ENCODE measurements at places on chromosomes 6 and 20. TPM values are rescaled to one million over a fixed set of nuclear protein-coding genes. Genes with fewer than 3 reads are reported as not detected.

The VGLL2 gene
- total RNA-seq, result not detected

DNA sequence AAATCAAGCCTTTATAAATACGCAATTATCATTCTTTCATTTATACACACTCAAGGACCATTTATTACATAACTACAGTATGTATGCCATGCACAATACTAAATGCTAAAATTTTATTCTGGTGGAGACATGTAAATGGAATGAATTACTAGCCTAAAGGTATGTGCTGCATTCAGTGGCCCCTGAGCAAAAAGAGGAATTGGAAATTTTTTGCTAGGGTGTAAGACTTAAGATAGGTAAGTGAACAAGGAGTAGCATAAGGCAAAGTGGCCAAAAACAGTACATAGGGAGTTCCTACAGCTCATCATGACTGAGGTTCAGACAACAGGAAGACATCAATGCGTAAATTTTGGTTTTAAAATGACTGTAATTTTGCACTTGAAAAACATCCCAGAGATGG lies 2.3 kb upstream of the MTFR2 start:
- H3K4me1 ChIP-seq, result peaks cover 8% of the 10 kb centered on the region
- H3K36me3 ChIP-seq, result peaks cover under 1% of the 10 kb centered on the region
- H3K4me3 ChIP-seq, result no peak overlapping the region
- H3K27ac ChIP-seq, result no peak overlapping the region
- H3K27me3 ChIP-seq, result no peaks in the 10 kb centered on the region

GRCh38 chr6:152771061-152771687 lies 20.6 kb downstream of the VIP start:
- no peak for DNase-seq
- H3K4me3 ChIP-seq, result no peak overlapping the region
- no peaks in the 10 kb centered on the region for H3K36me3 ChIP-seq
- no peaks in the 10 kb centered on the region for H3K27me3 ChIP-seq

DNA sequence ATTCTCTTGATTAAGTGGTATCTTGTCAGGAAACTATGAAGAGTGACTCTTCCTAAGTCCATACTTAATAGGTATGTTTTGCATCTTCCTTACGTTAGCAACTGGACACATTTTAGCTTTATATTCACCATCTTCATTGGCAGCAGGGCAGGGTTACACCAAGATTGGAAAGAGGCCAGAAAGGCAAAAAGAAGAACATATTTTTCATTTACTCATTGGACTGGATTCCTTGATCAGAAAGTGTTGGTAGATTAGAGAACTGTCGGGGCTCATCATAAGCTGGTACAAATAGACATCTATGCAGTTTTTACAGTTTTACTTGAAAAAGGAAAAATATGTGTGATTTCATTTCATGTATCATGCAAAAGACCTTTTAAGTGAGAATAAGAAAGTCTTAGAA lies 464.9 kb downstream of the LMBRD1 start:
- no peak overlapping the region for H3K27ac ChIP-seq
- DNase-seq, result no peak
- no peaks in the 10 kb centered on the region for H3K27me3 ChIP-seq
- H3K4me3 ChIP-seq, result no peak overlapping the region
- no peaks in the 10 kb centered on the region for H3K36me3 ChIP-seq

The ABT1 gene
- total RNA-seq, result 13.1 TPM

GRCh38 chr6:89690944-89691324 lies 52.4 kb upstream of the LYRM2 start:
- DNase-seq, result peak; percentile 36
- H3K4me3 ChIP-seq, result no peak overlapping the region

- no peak for DNase-seq
- no peak overlapping the region for H3K27ac ChIP-seq
- peaks cover 35% of the 10 kb centered on the region for H3K27me3 ChIP-seq
- H3K36me3 ChIP-seq, result no peaks in the 10 kb centered on the region
- H3K4me1 ChIP-seq, result peaks cover 4% of the 10 kb centered on the region
- no peak overlapping the region for H3K4me3 ChIP-seq
These were observed 2.8 kb downstream of the GNMT start for GRCh38 chr6:42963179-42963854.

DNA sequence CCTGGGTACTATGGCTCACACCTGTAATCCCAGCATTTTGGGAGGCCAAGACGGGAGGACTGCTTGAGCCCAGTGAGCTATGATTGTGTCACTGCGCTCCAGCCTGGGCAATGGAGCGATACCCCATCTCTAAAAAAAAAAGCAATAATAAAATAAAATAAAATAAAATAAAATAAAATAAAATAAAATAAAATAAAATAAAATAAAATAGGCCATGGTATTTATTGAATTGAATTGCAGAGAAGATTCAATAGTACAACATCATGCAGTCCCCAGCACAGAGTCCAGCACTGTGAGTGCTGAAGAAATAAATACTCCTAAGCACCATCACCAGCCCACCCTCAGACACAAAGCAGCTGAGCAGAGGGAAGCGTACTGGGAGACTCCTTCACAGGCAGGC lies 144.7 kb downstream of the RALGAPA2 start:
- H3K4me1 ChIP-seq, result no peaks in the 10 kb centered on the region
- no peaks in the 10 kb centered on the region for H3K27me3 ChIP-seq
- no peak overlapping the region for H3K27ac ChIP-seq
- H3K4me3 ChIP-seq, result no peak overlapping the region
- peaks cover 8% of the 10 kb centered on the region for H3K36me3 ChIP-seq
- DNase-seq, result no peak

DNA sequence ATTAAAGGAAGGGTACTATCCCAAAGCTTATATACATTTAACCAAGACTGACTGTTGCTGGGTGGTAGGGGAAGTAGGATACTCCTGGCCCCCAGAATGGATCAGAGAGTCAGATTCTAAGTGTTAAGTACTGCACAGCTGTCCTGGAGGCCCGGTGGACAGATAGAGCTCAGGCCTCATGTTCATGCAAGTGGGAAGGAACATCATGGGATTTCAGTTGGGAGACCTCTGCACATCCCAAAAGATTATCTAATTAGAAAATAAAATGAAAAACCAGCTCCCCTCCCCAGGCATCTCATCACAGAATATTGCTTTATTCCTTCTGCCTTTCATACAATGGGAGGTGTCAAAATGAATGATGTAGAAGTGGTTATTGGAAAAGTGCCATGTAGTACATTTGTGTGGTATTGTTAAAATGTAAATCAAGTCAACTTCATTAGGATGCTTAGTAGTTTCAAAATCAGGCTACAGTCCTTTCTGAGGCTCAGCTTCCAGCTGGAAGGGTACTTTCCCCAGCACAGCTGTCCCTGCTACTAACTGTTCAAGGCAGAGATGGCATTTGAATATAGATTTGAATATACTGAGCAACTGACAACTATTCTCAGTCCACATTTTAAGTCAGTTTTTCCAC lies 82.9 kb downstream of the SLC35B3 start:
- DNase-seq, result no peak
- no peaks in the 10 kb centered on the region for H3K27me3 ChIP-seq
- H3K27ac ChIP-seq, result no peak overlapping the region
- H3K36me3 ChIP-seq, result no peaks in the 10 kb centered on the region
- no peak overlapping the region for H3K4me3 ChIP-seq
- H3K4me1 ChIP-seq, result no peaks in the 10 kb centered on the region

DNA sequence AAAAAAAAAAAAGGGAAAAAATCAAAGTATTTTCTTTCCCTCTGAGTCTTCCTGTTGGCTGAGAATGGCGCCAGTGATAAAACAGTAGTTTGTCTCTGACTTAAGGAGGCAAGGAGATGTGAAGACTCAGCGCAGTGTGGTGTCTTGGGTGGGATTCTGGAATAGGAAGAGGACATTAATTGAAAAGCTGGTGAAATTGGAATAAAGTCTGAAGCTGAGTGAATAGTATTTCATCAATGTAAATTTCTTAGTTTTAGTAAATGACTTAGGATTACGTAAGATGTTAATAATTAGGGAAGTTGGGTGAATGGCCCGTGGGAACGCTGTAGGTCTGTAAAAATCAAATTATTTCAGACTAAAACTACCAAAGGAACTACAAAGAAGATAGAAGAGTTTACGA lies 122.8 kb upstream of the ZNF217 start:
- no peak for DNase-seq
- peaks cover 28% of the 10 kb centered on the region for H3K4me1 ChIP-seq
- H3K4me3 ChIP-seq, result no peak overlapping the region
- H3K27me3 ChIP-seq, result no peaks in the 10 kb centered on the region
- H3K36me3 ChIP-seq, result no peaks in the 10 kb centered on the region
- no peak overlapping the region for H3K27ac ChIP-seq

The ZNF334 gene
- total RNA-seq, result 45.9 TPM

- H3K4me3 ChIP-seq, result no peak overlapping the region
- H3K27me3 ChIP-seq, result no peaks in the 10 kb centered on the region
- H3K36me3 ChIP-seq, result no peaks in the 10 kb centered on the region
- H3K4me1 ChIP-seq, result no peaks in the 10 kb centered on the region
These were observed 90.2 kb downstream of the TXNDC5 start for GRCh38 chr6:7820288-7820835.

DNA sequence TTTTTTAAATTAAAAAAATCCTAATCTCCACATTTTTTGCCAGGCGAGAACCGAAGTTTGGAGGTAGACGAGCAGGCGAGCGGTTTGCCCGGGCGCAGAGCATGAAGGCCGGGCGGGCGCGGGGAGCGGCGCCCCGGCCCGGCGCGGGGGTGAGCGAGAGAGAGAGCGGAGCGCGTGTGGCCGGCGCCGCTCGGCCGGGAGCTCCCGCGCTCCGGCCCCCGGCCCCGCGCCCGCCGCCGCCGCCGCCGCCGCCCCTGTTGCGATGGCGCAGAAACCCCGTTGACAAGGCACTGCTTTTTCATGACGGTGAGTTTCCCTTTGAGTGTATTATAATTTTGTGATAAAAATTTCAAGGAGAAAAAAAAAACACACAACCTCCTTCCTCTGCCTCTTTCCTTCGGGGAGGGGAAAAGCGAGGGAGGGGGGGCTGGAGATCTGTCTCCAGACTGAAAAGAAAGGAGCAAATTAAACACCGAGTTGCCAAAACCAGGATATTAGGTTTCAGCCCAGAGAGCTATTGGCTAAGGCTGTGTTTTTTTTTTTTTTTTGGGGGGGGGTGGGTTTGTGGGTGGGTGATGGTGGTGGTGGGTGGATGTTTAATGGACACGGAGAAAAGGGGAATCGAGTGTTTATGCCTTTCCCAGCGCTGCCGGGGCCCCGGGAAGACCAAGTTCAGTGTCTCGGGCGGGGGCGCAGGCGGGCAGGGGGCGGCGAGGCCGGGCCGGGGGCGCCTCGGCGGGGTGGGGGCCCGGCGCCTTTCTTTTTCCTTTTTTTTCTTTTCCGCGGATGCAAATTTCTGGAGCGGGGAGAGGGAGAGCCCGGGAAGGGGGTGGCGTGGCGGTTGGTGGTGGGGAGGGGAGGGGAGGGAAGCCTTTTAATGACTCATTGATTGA lies at the start of gene BICRAL:
Gene BICRAL (plus strand): TSS at position 257 of the 893 bp plus-strand sequence. CDS start 39,971 bp downstream, outside the sequence.
- peaks cover 27% of the 10 kb centered on the region for H3K4me1 ChIP-seq
- H3K36me3 ChIP-seq, result no peaks in the 10 kb centered on the region
- peak within 1 kb of the TSS; percentile 90 for H3K4me3 ChIP-seq
- peak; percentile 74 for DNase-seq

The LAMA5 gene
- 63.9 TPM for total RNA-seq

GRCh38 chr6:89302195-89302770 lies 12.8 kb downstream of the GABRR2 start:
- H3K27ac ChIP-seq, result no peak overlapping the region
- no peaks in the 10 kb centered on the region for H3K27me3 ChIP-seq
- DNase-seq, result no peak
- H3K4me1 ChIP-seq, result peaks cover 16% of the 10 kb centered on the region
- H3K36me3 ChIP-seq, result no peaks in the 10 kb centered on the region

The ZNF391 gene
- total RNA-seq, result 16.5 TPM

The FGD2 gene
- 0.06 TPM for total RNA-seq

DNA sequence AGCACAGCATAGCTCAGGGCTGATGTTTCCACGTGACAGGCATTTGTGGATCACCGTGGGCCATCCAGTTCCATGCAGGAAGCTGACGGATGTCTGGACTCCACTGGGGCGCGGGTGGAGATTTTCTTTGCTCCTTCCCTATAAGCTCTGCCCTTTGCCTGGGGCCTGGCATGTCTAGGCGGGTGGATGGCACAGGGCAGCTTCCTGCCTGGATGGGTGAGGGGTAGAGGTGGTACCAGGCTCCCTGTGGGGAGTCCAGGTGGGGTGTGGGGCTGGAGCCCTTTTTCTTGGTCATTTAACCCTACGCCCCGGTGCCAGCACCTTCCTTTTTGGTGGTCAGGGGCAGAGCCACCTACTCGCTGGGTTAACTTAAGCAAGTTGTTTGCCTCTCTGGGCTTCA lies 10.4 kb downstream of the FAM110A start:
- peaks cover 71% of the 10 kb centered on the region for H3K27me3 ChIP-seq
- H3K4me3 ChIP-seq, result no peak overlapping the region
- no peaks in the 10 kb centered on the region for H3K36me3 ChIP-seq
- H3K27ac ChIP-seq, result no peak overlapping the region

The MYH7B gene
- 0.03 TPM for total RNA-seq

The TSBP1 gene
- total RNA-seq, result not detected

GRCh38 chr6:41066867-41067304 lies 5.3 kb downstream of the OARD1 start:
- no peaks in the 10 kb centered on the region for H3K27me3 ChIP-seq
- H3K4me1 ChIP-seq, result peaks cover 11% of the 10 kb centered on the region
- H3K27ac ChIP-seq, result no peak overlapping the region
- H3K4me3 ChIP-seq, result no peak overlapping the region

- no peaks in the 10 kb centered on the region for H3K4me1 ChIP-seq
- no peaks in the 10 kb centered on the region for H3K36me3 ChIP-seq
- no peak for DNase-seq
- no peak overlapping the region for H3K27ac ChIP-seq
- peaks cover 22% of the 10 kb centered on the region for H3K27me3 ChIP-seq
These were observed 7.2 kb upstream of the STX11 start for GRCh38 chr6:144143106-144143505.

The QRSL1 gene
- 15.0 TPM for total RNA-seq

- no peak overlapping the region for H3K4me3 ChIP-seq
- H3K36me3 ChIP-seq, result no peaks in the 10 kb centered on the region
- no peak overlapping the region for H3K27ac ChIP-seq
- H3K4me1 ChIP-seq, result no peaks in the 10 kb centered on the region
- DNase-seq, result no peak
These were observed 18.3 kb upstream of the ADGRF4 start for GRCh38 chr6:47680051-47680450.

DNA sequence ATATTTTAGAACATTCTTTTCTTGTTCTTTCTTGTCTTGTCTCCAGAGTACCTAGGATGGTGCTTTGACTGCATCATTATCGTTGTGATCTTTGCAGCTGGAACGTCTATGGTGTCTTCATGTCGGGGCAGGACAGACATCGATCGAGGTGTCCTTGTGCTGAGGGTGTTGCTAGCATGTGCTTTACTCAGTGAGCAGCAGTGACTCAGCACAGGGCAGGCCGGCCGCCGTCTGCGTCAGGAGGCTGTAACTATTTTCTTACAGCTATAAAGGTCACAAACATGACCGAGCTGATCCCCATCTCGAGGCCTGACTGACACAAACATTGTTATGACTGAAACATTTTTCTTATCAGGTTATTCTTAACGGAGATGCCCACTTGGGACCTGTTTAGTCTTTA lies 14.9 kb upstream of the CTCFL start:
- no peaks in the 10 kb centered on the region for H3K36me3 ChIP-seq
- no peak overlapping the region for H3K4me3 ChIP-seq
- DNase-seq, result no peak
- H3K4me1 ChIP-seq, result peaks cover 29% of the 10 kb centered on the region
- H3K27me3 ChIP-seq, result no peaks in the 10 kb centered on the region
- H3K27ac ChIP-seq, result no peak overlapping the region

The ULBP2 gene
- total RNA-seq, result not detected

The CNR1 gene
- total RNA-seq, result 0.26 TPM
